ENCODE measurements at places on chromosomes 11 and 22.

DNA sequence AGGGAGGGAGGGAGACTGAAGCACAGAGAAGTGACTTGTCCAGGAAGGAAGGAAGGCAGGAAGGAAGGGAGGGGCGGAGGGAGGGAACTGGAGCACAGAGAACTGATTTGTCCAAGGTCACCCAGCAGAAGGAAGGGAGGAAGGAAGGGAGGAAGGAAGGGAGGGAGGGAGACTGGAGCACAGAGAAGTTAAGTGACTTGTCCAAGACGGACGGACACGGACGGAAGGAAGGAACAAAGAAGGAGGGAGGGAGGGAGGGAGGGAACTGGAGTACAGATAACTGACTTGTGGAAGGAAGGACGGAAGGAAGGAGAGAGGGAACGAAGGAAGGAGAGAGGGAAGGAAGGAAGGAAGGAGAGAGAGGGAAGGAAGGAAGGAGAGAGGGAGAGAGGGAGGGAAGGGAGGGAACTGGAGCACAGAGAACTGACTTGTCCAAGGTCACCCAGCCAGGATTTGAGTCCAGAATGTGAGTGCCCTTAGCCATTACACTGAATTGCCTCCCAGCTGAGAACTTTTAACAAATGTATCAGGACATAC lies 1.5 kb downstream of the SLC35F2 start:
- peak; percentile 63 for DNase-seq

GRCh38 chr22:46084376-46084775 lies 66.0 kb upstream of the PPARA start:
- no peak for DNase-seq

DNA sequence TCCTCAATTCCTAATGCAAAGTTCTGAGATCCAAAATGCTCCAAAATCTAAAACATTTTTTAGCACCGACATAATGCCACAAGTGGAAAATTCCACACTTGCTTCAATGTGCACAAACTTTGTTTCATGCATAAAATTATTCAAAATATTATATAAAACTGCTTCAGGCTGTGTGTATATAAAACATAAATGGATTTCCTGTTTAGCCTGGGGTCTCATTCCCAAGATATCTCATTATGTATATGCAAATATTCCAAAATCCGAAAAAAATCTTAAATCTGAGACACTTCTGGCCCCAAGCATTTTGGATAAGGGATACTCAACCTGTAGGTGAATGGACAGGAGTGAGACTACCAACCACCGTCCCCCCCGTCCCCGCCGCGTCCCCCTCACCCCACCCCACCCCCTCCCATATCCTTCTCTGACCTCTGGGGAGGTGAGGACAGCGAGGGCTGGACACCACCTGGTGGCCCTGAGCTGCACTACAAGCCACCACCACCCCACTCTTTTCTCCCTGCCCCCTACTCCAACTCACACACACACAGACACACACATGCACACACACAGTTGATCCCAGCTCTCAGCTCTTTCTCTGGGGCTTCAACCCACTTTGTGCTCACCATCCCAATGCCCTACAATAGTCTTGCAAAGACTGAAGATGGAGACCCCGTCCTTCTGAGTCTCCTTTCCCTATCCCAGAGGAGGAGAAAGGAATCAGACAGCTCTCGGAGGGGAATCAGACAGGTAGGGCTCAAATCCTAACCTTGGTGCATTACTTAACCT lies 101.0 kb downstream of the PDE2A start:
- DNase-seq: no peak

DNA sequence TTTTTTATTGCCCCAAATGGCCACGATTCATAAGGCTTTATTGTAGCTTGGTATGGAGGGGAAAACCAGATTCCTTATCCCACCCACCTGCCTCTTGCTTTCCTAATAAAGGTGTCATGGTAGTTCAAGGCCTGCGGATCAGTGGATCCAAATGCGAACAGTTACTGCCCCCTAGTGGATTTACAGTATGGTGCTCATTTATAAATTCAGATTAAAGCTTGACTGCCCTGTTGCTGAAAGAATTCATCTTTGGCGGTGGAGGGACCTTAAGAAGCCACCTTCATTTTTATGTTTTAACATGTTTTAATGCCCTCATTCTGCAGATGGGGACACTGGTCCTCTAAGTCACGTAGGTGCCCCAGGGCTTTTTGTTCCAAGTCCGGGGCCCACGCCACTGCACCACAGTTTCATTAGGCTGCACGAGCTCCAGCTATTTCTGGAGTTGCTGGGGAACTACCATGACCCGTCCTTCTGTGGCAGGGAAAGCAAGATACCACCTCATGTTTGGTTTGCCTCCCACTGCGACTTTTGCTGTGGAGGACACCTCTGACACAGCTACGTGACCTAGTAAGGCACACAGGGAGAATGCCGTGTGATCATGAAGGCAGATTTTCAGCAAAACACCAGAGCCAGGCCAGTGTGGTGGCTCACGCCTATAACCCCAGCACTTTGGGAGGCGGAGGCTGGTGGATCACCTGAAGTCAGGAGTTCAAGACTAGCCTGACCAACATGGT lies 15.6 kb upstream of the INCENP start:
- no peak for DNase-seq

DNA sequence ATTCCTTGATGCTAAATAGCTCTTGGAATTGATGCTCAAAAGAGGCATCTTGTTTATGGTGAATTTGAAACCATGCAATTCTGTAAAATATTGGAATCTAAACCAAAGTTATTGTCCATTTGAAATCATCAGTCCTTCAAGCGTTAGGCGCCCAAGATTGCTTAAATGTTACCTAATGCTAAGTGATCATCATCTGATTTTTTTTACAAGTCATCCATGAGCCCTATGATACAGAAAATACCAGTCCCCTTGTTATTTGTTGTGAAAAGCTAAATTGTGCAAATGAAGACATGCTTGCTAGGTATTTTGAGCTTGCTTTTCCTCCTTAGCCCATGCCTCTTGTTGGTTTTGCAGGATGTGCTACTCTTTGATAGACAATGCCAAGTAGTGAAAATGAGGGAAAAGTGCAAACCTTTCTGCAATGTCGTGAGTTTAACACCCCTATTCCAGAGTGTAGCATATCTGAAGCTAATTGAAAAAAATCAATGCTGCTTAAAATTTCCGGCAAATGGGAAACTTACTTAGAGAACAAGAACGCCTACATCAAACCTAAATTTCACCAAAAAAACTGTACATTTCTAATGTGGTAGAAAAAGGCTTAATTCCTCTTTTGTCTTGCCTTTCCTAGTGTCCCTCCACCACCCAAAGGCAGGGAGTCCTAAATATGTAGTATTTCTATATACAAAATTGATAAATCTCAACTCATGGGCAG lies 1.9 kb downstream of the GRK3 start:
- no peak for DNase-seq

Measured in right atrium auricular region (tissue), 2 donors.